ENCODE measurements at places on chromosomes 5 and 9. TPM values are rescaled to one million over a fixed set of nuclear protein-coding genes. Genes with fewer than 3 reads are reported as not detected.

GRCh38 chr5:105616599-105616998 lies 2054.0 kb upstream of the NUDT12 start:
- DNase-seq = no peak

DNA sequence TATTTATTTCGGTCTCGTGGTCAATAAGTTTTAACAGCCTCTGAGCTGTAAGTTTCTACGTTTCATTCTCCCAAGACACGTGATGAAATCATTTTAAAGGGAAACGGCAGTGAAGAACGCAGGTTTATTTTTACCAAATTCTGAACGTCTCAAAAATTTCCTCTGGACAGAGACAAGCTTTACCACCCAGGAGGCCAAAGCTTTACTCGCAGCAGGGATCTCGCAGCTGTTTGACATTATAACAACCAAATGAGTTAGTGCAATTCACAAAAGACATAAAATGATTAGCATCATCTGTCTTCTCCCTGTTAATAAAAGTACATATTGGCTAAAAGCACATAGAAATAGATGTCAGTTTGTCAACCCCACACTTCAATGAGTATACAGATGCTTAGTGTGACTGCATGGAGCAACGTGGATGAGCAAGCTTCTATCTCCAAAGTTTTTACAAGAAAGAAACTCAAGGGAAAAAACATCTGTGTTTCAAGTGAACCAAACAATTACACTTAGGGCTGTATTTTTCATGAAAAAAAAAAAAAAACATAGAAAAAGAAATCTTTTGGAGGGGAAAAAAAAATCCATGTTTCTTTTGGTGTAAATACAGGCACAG lies 2.5 kb downstream of the SEMA5A start:
- DNase-seq = no peak

GRCh38 chr9:97711223-97711626 lies 14.1 kb upstream of the XPA start:
- no peak for DNase-seq

Gene DCP2
- polyA plus RNA-seq = 19.2 TPM

DNA sequence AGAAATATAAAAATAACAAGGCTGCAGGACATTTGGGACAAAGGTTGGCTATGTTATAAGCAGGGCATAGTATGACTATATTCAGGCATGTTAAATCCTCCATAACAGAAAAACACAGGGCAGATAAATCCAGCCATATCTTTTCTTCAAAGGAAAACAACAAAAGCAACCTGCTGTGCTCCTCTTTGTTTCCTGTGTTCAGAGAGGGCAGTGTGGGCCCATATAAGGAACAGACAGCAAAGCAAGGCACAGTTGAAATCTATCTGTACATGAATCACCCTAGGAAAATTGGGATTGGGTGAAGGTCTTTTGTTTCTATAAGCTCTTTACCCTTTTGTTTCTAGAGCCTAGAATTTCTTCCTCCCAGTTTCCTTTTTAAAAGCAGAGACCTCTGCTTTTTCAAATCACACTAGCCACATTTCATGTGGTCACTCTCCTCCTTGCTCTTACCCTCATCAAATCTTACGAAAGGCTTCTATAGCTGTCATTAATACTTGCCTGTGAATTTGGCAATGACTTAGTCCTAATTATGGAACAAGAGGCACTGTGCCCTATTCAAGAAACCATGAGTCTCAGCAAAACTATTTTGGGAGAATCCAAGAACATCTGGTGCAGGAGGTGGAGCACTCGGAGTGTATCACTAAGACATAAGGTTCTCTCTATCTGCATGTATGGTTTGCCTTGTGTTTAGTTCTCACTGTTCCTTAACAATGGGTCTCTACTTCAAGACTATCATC lies 1.8 kb downstream of the GZMA start:
- DNase-seq = no peak

Gene MEF2C
- polyA plus RNA-seq = 14.4 TPM

Gene PCDHGA7
- 0.69 TPM for polyA plus RNA-seq

GRCh38 chr9:21684831-21685362 lies 117.5 kb upstream of the MTAP start:
- DNase-seq = no peak

DNA sequence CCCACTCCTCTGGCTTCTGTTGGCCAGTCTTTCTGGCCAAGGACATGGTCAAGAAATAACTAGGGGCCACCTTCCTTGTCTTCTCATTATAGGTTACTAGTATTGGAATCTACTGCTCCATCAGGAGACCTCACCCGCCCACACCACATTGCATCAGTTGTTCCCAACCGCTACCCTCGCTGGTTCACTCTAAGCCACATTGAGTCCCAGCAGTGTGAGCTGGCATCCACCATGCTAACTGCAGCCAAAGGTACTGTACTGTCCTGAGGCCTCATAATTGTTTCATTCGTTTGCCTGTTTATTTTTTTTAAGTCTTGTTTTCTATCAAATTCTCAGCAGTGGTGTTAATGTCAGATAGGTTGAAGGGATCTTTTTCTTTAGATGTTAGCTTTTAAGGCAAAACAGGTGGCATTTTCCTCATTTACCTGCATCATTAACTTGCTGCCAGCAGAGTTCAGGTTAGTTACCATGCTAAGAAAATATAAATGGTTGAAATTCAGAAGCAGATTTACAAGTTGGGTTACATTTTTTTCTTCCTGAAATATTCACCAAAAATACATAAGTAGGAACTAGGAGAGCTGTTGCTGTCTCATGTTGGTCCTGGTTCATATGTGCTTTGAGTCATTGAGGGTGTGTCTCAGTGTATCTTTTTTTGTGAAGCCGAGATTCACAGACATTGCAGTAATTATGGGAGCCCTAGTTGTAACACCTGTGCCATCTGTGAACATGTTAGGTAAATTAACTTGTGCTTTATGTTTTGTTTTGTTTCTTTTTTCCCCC lies 206.9 kb downstream of the ZSWIM6 start:
- DNase-seq = no peak

Gene CDC20B
- 0.15 TPM for polyA plus RNA-seq

- no peak for DNase-seq
These were observed 65.7 kb upstream of the IL6ST start for GRCh38 chr5:56060276-56061110.

- DNase-seq = no peak
These were observed 31.5 kb upstream of the PPP3R2 start for GRCh38 chr9:101626295-101626694.

Data from large intestine (tissue), 12 donors.